ENCODE measurements at places on chromosomes 16 and 17.

- DNase-seq = no peak
Observed at GRCh38 chr17:4087911-4088693, 54.7 kb downstream of the ZZEF1 start.

GRCh38 chr17:7818746-7819645, 15.0 kb upstream of the KDM6B start:
- DNase-seq = no peak

GRCh38 chr16:77762262-77762661, 26.1 kb upstream of the VAT1L start:
- no peak for DNase-seq

- no peak for DNase-seq
Observed at GRCh38 chr17:33574942-33575445, 281.9 kb upstream of the ASIC2 start.

DNA sequence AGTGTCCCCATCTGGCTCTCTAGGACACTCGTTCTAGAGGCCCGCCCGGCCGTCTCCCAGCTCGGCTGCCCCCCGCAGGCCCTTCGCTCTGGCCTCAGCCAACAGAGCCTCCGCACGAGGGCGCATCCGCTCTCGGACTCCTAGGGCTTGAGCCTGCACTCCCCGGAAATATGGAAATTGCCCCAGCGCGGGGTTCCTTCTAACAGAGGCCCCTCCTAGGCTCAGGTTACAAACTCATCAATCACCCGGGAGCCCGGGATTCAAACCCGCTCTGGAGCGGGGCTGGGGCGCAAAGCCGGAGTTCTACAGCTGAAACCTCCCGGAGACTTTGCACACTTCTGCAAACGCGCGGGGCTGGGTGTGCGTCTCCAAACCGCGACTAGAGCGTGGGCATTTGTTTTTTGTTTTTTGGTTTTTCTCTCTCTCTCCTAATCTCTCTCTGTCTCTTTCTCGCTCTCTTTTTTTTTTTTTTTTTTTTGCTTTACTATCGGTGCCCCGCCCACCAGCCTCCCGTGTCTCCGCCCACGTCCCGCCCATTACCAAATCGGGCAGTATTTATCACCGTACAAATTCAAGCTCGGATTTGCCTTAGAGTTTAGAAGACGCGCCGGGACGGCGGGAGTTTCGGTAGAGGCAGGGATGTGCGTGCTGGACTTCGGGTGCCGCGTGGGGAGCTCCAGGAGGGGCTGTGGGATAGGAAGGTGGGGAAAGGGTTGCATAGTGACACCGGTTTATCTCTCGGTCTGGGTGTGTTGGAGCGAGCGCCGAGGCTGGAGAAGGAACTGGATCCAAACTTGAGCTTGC, 2.4 kb upstream of the FOXL1 start:
- no peak for DNase-seq

GRCh38 chr16:66798161-66798560, 3.2 kb downstream of the TERB1 start:
- DNase-seq = no peak

GRCh38 chr16:85534536-85535351, 78.4 kb upstream of the GSE1 start:
- DNase-seq = no peak

DNA sequence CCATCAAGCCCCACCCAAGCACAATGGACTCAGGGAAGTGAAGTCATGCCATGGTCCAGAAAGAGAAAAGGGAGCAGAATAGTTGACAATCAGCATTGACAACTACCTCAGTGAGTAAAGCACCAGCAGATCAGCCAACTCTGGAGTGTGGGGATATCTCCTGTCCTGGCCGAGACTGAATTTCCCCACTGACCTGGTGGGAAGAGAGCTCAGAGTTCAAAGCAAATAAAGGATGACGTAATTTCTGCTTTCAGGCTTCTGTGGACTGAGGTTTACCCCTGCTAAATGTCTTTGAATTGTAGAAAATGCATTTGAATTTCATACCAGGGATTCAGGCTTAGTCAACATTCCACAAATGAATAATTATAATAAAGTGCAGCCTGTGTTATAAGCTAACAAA, 152.9 kb downstream of the CBLN1 start:
- DNase-seq = no peak

All from activated T-cell treated with anti-CD3 and anti-CD28 coated beads, Interleukin-2, amount 50 U/mL, for 4 hours (primary cell).